ENCODE measurements at places on chromosomes 4 and X.

GRCh38 chr4:101174679-101175345 is 172.5 kb downstream of the PPP3CA start:
- no peak overlapping the region for H3K27ac ChIP-seq
- no peaks in the 10 kb centered on the region for H3K27me3 ChIP-seq
- no peaks in the 10 kb centered on the region for H3K36me3 ChIP-seq
- H3K4me3 ChIP-seq = no peak overlapping the region
- DNase-seq = no peak
- H3K4me1 ChIP-seq = peaks cover 43% of the 10 kb centered on the region

- no peak overlapping the region for H3K27ac ChIP-seq
- H3K4me3 ChIP-seq = no peak overlapping the region
- no peaks in the 10 kb centered on the region for H3K36me3 ChIP-seq
- no peaks in the 10 kb centered on the region for H3K4me1 ChIP-seq
Observed at GRCh38 chrX:17046478-17047097, 100.1 kb downstream of the REPS2 start.

GRCh38 chr4:138487670-138488069 is 245.5 kb upstream of the SLC7A11 start:
- H3K27ac ChIP-seq = 0 out of 2 replicates have a peak overlapping the region, but pooled peaks have one; percentile 52
- H3K4me1 ChIP-seq = peaks cover 20% of the 10 kb centered on the region
- DNase-seq = no peak
- H3K36me3 ChIP-seq = no peaks in the 10 kb centered on the region
- no peaks in the 10 kb centered on the region for H3K27me3 ChIP-seq
- no peak overlapping the region for H3K4me3 ChIP-seq

GRCh38 chr4:129145222-129145730 is 49.3 kb downstream of the C4orf33 start:
- H3K27ac ChIP-seq = peak overlapping the region; percentile 13
- H3K4me1 ChIP-seq = peaks cover 18% of the 10 kb centered on the region
- no peaks in the 10 kb centered on the region for H3K36me3 ChIP-seq

DNA sequence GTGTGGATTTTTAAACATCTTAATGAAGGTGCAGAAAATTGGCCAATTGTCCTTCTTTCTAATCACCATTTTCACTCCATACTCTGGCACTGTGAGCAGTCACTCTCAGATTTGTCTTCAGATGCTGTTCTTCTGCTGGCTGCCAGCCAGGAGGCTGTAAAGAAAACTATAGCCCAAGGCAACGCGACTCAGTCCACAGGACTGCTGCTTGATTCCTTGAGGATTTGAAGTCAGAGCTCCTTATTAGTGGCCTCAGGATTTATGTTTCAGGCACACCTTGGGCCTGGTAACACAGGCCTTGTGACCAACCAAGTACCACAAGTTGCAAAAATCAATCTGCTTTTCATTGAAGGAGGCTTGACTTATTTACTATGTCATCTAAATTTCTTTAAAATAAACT is 342.6 kb downstream of the GPM6A start:
- no peak overlapping the region for H3K4me3 ChIP-seq
- DNase-seq = no peak
- H3K27me3 ChIP-seq = no peaks in the 10 kb centered on the region
- no peaks in the 10 kb centered on the region for H3K4me1 ChIP-seq
- 0 out of 2 replicates have a peak overlapping the region, but pooled peaks have one; percentile 35 for H3K27ac ChIP-seq

- H3K36me3 ChIP-seq = peaks cover 5% of the 10 kb centered on the region
- no peaks in the 10 kb centered on the region for H3K27me3 ChIP-seq
- no peak overlapping the region for H3K4me3 ChIP-seq
- no peak for DNase-seq
- no peaks in the 10 kb centered on the region for H3K4me1 ChIP-seq
Observed at GRCh38 chr4:102569200-102569599, 68.0 kb downstream of the NFKB1 start.

GRCh38 chrX:41337140-41337539 is 3.2 kb downstream of the DDX3X start:
- H3K4me3 ChIP-seq = peak overlapping the region; percentile 86
- peaks cover 31% of the 10 kb centered on the region for H3K4me1 ChIP-seq
- no peaks in the 10 kb centered on the region for H3K27me3 ChIP-seq
- peaks cover 56% of the 10 kb centered on the region for H3K36me3 ChIP-seq

- no peak overlapping the region for H3K27ac ChIP-seq
- peaks cover 17% of the 10 kb centered on the region for H3K4me1 ChIP-seq
- peaks cover 7% of the 10 kb centered on the region for H3K27me3 ChIP-seq
- peaks cover 17% of the 10 kb centered on the region for H3K36me3 ChIP-seq
- no peak overlapping the region for H3K4me3 ChIP-seq
Observed at GRCh38 chr4:11881364-11881763, 452.7 kb upstream of the HS3ST1 start.

GRCh38 chrX:119784747-119785446 is 6.5 kb downstream of the RPL39 start:
- H3K4me3 ChIP-seq = no peak overlapping the region
- H3K4me1 ChIP-seq = peaks cover 26% of the 10 kb centered on the region
- H3K27ac ChIP-seq = peak overlapping the region; percentile 69
- H3K36me3 ChIP-seq = peaks cover 59% of the 10 kb centered on the region
- peak; percentile 41 for DNase-seq

DNA sequence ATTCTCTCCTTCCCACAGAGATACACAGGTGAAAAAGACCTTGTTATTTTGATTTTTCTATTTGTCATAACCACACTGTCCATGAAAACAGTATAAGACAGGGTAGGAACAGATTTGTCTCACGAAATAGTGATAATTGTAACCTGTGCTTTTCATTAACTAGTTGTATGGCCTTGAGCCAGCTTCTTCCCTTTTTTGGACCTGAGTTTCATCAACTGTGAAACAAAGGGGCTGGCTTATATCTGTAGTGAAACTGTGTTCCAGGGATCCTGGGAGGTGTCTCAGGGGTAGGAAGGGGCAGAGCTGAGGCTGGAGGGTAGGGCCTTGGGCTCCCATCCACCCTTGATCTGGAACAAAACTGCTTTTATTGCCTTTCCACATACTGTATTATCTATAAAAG is 50.9 kb downstream of the MED28 start:
- peaks cover 5% of the 10 kb centered on the region for H3K4me1 ChIP-seq
- no peaks in the 10 kb centered on the region for H3K27me3 ChIP-seq
- DNase-seq = no peak

DNA sequence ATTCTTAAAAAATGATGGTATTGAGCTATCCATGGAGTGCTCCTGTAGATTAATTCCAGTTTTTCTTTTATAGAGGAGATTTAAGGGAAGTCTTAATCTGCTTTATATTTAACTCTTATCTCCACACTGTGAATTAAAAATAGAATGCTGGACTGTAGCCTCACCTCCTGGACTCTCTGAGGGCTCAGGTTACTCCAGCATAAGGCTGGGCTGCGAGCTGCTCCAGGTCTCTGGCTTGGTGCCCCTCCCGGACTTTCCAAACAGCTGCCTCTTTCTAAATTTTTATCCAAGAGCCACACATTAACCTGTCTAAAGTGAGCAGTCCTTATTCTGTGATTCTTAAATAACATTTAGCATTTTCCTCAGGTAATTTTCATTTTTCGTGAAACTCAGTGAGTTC is 218.7 kb upstream of the JADE1 start:
- H3K27me3 ChIP-seq = peaks cover 9% of the 10 kb centered on the region
- peaks cover 18% of the 10 kb centered on the region for H3K36me3 ChIP-seq
- H3K4me3 ChIP-seq = no peak overlapping the region
- no peak for DNase-seq
- peaks cover 17% of the 10 kb centered on the region for H3K4me1 ChIP-seq
- H3K27ac ChIP-seq = no peak overlapping the region

DNA sequence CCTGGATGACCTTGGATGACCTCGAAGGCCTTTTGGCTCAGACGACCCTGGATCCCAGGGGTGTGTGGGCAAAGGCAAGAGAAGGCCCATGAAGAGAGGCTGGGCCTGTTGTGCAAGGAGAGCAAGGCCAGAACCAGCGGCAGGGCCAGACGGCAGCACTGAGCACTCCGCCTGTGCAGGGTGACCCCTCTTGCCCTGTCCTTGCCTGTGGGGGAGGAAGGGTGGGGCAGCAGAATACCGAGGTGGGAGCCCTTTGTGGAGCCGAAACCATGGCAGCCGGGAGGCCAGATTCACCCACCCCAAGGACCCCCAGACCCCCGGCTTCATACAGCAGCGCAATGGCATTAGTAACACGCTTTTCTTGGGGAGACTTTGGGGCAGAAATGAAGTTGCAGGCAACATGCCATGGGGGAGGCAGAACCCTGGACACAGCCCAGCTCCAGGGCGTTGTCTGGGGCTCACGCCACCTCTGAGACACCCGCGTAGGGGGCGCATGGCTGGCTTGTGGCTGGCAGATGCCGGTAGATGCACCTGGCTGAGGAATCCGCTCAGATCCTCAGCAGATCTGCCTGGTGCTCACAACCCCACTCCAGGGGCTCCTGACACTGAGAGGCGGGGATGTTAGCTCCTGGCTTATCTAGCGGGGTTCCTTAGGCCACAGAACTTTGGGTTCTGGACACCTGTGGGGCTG is 114.5 kb downstream of the FAM53A start:
- H3K36me3 ChIP-seq = no peaks in the 10 kb centered on the region
- peaks cover 9% of the 10 kb centered on the region for H3K27me3 ChIP-seq
- peaks cover 37% of the 10 kb centered on the region for H3K4me1 ChIP-seq
- H3K27ac ChIP-seq = no peak overlapping the region

DNA sequence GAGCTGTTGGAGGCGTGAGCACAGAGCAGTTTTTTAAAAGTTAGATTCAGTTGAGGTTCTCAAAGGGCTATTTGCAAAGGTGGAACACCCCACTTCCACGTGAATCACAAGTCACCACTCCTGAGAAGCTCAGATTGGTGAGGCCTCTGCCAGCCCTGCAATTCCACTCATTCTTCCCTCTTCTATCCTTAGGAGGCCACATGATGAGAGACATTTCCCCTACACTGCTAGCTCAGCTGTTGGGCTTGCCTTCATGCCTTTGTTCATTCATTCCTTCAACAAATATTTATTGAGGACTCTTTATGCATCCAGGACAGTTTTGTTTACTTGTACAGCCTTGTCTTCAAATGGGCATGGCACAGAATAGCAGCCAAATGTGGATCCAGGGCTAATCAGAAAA is 3.7 kb downstream of the SRPX2 start:
- H3K4me1 ChIP-seq = peaks cover 38% of the 10 kb centered on the region
- H3K4me3 ChIP-seq = no peak overlapping the region
- H3K27me3 ChIP-seq = peaks cover 3% of the 10 kb centered on the region
- no peak overlapping the region for H3K27ac ChIP-seq

DNA sequence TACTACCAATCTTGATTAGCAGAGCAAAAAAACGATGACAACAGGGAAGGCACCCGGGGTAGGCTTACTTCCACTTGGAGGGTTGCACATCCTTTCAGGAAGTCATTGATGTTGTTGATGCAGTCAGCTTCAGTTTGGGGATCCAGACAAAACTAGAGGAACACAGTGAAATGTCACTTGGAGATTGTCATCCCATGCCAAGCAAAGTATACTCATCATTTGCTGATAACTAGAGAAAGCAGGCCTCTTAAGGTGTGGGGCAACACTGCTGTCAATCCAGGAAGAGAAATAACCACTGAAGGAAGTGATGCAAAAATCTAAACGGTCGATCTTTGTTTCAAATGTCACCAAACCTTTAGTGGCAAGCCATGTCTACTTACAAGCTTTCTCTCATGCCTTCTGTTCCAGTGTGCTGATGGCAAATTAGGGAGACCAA is 1.4 kb downstream of the ARHGEF6 start:
- no peaks in the 10 kb centered on the region for H3K27me3 ChIP-seq
- no peak overlapping the region for H3K4me3 ChIP-seq
- H3K36me3 ChIP-seq = no peaks in the 10 kb centered on the region
- peaks cover 7% of the 10 kb centered on the region for H3K4me1 ChIP-seq
- DNase-seq = no peak

DNA sequence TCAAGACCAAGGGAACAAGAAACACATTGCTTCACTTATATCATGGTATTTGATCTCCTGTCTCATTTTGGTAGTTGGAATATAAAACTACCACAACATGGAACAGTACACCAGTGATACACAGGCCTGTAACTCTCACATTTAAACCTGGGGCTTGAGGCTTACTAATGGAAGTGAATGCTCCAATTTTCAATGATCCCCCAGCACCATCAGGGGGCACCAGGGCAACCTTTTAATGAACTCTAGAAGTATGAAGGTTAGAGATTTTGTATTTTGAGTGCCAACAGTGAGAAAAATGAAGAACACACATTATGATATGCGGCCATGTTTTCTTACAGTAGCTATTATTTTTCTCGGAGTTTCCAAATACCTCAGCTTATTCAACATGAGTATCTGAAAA is 50.7 kb downstream of the C4orf33 start:
- no peak overlapping the region for H3K4me3 ChIP-seq
- DNase-seq = no peak
- H3K36me3 ChIP-seq = no peaks in the 10 kb centered on the region
- peaks cover 14% of the 10 kb centered on the region for H3K4me1 ChIP-seq

DNA sequence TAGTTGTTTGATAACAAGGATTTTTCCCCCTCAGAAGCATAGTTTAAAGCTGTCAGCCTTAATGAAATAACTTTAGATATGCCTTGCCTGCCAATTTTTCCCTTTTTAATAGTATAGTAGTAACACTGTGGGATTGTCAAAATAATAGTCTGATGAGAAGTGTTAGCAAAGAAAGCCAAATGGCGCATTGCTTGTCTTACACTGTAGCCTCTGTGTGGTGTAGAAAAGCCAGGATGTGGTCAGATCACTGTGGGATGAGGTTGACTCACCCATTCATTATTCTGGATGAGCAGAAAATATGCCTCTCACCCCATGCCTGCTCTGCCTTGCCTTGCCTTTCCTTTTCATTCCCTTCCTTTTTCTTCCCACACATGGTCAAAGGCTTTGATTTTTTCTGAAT is 257.8 kb upstream of the NRK start:
- H3K27ac ChIP-seq = no peak overlapping the region
- no peak overlapping the region for H3K4me3 ChIP-seq
- DNase-seq = no peak
- H3K36me3 ChIP-seq = no peaks in the 10 kb centered on the region

GRCh38 chr4:26719954-26720552 is 136.2 kb downstream of the TBC1D19 start:
- no peaks in the 10 kb centered on the region for H3K4me1 ChIP-seq
- no peak for DNase-seq
- no peaks in the 10 kb centered on the region for H3K36me3 ChIP-seq
- no peak overlapping the region for H3K4me3 ChIP-seq
- no peak overlapping the region for H3K27ac ChIP-seq
- no peaks in the 10 kb centered on the region for H3K27me3 ChIP-seq

DNA sequence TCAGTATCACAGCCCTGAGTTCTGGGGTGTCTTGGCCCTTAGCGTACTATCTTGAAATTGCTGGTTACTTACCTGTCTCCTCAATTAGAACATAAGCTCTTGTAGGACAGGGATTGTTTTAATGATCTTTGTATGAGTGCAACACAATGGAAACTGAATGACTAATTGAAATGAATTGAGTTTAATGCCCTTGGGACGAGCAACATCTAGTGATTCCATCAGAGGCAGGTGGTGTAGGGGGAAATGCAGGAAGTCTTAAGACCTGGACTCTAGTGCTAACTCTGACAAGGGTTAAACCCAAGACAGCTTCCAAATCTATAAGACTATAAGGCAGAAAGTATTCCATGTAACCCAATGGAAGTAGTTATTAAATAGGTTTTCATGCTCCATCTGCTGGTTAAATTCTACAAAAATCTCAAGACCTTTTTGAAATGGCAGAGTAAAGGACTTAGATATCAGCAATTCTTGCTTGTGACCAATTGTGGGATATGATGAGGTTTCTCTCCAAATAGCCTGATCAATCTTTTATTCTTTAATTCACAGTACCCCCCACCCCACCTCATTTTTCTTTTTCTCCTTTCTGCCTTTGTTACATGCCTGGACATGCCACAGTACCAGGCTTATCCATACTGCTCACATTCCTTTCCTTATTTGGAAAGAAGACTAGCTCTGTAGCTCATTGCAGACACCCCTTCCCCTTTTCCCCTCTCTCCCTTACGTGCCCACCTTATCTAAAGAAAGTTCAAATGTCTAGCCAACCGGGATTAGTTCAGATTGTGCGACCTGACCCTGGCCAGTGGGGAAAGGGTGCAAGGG is 340.8 kb downstream of the PAPSS1 start:
- no peak for DNase-seq
- peak overlapping the region; percentile 63 for H3K27ac ChIP-seq
- no peak overlapping the region for H3K4me3 ChIP-seq
- H3K36me3 ChIP-seq = peaks cover 4% of the 10 kb centered on the region
- no peaks in the 10 kb centered on the region for H3K27me3 ChIP-seq

Data from WTC11 (cell line).